ENCODE measurements at places on chromosomes 2 and 18. TPM values are rescaled to one million over a fixed set of nuclear protein-coding genes. Genes with fewer than 3 reads are reported as not detected.

NTSR2 gene
- not detected for total RNA-seq

KATNAL2 gene
- total RNA-seq: under 0.01 TPM

ARMC9 gene
- 11.3 TPM for total RNA-seq

ASPRV1 gene
- total RNA-seq: under 0.01 TPM

PLA2R1 gene
- total RNA-seq: 4.0 TPM

TXNL4A gene
- 63.9 TPM for total RNA-seq

Data from tracheal epithelial cell (primary cell).